Activated T-cell treated with anti-CD3 and anti-CD28 coated beads for 1 hour (primary cell): ENCODE measurements at places on chromosomes 4 and X.

DNA sequence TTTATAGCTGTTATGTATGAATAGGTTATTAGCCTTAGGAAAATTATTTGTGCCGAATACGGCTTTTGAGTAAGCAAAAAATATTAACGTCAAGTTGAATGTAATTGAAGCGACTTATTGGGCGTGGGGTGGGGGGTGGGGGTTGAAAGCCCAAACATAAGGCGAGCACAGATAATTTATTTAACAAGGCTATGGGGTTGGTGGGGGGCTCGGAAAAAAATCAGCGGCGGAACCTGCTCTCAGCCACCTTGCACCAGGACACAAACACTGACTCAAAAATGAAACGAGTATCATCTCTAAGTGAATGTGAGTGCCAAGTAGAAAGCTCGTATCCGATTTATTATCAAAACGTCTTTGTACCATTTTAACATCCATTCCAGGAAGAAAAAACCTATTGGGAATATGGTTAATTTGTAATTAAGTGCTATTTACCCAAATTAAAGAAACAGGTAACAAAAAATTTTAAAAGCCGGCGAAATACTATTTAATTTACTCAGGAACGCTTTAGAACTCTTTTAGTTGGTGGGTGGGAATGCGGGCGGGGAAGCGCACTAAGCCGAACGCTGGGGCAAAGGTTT, 902 bp upstream of the LARP1B start:
- no peak for DNase-seq

GRCh38 chr4:25180524-25181131, 20.4 kb upstream of the SEPSECS start:
- DNase-seq, result no peak

DNA sequence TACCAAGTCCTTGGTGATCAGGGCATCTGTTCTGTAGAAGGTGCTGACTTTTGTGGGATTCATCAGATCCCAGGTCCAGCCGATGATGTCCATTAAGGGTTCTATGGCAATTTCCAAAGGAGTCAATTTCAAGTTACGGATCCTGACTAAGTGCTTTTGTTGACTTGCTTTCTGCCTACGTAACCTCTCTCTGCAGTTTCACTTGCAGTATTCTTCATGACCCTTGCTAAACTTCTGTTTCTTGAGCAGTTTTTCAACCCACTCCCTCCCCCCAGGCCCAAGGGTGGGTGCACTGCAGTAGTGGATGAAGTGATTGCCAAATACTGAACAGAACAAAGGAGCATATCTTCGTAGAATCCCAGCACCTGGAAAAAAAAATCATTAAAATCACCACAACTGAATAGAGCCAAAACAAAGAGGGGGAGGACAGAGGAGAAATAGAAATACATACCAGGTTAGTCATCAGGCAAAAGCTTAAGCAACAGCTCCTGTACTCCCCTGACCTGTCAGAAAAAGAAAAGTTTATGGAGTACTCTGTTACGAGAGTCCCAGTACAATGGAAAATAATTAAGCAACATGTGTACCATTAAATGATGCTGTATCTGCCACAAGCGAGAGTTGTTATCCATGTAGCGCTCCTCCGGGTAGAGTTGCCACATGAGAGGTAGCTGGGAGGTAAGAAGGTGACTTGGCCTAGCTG, 5.8 kb downstream of the CMC4 start:
- DNase-seq, result no peak

GRCh38 chr4:160819791-160820190, 1344.0 kb downstream of the FSTL5 start:
- no peak for DNase-seq

- DNase-seq, result no peak
These were observed 119.0 kb upstream of the MYOZ2 start for GRCh38 chr4:119016636-119017035.

DNA sequence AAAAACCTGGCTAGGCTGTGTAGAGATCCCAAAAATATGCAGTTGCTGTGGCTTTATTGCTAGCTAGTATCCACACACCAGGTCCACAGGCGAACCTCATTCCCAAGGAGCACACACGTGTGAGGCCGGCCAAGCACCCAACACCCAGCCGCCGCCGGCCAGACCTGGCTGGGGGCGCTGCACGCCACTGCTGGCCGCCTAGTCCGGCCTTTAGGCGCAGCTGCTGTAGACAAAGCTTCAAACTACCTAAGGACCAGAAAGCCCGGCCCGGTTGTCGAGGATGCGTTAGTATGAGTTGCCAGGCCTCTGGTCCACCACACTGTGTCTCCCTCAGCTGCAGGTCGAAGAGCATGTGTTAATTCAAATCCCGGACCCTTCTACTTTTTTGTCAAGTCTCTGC, 3.1 kb downstream of the POU3F4 start:
- no peak for DNase-seq

DNA sequence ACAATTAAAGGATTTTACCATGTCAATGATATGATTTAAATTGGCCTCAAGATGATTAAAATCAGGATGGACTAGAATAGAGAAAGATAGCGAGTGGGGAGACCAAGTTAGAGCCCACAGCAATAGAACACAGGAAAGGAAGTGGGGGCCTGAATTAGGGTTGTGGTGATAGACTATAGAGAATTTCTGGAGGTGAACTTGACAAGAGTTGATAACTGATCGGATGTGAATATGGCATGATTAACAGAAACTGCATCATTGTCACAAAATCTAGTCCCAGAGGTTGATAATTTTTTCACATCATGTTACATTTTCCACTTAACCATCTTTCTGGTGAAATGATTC, 26.3 kb upstream of the TRPC3 start:
- no peak for DNase-seq

DNA sequence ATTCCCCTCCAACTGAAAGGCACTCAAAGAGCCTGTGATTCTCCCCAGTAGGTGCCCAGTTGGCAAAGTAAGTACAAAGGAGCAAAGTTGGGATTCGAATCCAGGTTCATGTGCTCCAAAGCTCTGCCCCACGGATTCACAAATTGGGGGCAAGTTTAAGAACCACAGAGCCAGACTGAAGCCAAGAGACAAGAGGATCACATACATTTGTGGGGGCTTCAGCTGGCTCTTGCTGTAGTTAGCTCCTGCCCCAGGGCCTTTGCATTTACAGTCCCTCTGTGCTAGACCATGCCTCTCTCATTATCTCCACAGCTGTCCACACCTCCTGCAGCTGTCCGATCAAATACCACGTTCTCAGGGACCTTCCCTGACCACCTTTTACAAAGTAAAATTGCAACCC, 18.8 kb downstream of the PNMA6F start:
- no peak for DNase-seq

DNA sequence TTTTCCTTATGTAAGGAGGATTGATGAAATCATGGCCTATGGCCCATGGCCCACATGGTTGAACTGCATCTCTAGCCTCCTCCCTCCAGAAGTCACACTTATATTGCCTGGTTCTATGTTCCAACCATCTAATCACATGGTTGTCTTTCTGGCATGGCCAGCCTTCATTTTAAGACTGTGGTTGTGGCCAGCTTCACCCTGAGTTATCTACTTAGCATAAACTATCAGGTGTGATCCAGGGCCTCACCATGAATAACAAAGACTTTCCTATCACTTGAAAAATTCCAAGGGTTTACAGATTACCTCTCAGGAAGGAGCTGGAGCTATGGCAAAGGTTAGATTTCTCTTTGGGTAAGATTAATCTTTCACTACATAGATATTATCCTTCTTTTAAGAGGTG, 222.8 kb downstream of the SNCA start:
- DNase-seq, result no peak

DNA sequence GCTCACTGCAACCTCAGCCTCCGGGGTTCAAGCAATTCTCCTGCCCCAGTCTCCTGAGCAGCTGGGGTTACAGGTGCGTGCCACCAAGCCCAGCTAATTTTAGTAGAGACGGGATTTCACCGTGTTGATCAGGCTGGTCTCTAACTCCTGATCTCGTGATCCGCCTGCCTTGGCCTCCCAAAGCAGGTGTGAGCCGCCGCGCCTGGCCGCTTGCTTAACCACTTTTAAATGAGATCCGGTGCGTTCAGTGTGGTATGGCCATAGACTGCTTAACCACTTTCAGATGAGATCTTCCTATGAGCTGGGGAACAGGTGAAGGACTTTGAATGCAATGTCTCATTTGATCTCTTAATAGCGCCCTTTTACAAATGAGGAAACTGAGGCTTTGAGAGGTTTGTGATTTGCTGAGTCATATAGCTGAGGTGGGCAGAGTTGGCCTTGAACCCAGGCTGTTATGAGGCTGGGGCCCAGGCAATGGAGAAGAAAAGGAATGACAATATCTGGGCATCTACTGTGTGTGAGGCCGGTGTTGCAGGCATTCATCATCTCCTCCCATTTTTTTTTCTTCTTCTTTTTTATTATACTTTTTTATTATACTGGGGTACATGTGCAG, 41.9 kb upstream of the NSG1 start:
- no peak for DNase-seq

GRCh38 chrX:16594490-16594889, 55.5 kb upstream of the S100G start:
- no peak for DNase-seq
